NCI-H510A (cell line): ENCODE measurements at places on chromosomes 7 and 10.

DNA sequence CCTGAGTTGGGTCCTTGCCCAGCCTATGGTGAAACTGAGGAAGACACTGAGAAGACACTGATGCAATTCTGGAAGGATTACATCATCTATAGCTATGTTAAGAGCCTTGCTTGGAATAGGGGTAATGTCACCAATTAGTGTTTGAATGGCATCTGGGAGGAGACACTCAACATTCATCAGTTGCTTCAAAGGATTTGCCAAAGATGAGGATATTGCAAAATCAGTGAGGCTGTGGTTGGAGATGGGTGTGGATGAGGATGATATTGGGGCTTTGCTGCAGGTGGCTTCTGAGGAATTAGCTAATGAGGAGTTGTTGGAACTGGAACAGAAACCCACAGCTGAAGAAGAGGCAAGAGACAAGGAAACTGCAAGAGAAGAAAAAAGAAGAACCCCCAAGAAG, 146.7 kb upstream of the SP4 start:
- DNase-seq: no peak

DNA sequence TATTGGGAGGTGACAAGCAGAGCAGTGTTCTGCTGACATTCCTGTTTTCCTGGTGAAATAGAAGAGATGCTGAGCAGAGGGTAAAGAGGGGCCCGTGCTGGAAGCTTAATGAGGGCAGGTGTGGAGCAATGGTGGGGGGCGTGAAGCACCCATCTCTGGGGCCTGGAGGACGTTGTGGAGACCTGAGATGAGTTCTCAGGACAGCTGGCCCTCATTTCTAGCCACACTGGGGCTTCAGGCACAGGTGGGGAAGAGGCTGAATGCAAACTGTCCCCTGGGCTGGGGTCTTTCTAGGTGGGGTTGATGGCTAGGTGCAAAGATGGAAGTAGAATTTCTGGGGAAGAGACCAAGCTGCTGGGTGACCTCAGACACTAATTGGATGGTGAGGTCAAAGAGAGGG, 274.2 kb upstream of the TCERG1L start:
- DNase-seq: no peak

DNA sequence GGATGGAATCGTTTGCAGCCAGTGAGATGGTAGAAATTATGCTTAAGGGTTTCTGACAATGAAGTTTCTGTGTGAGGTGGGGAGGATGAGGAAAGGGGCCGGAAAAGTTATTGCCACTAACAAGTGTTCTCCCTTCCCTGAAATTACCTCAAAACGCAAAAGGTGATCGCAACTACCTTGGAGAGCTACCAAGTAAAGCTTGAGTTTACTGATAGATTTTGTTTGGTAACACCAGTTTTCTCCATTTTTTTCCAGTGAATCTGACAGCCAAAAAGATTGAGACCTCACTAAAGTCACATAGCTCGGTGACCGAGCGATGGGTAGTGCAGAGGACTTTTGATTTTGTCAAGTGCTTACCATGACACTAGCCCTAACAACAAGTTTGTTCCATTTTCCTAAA, 1.6 kb downstream of the SUV39H2 start:
- DNase-seq: no peak

DNA sequence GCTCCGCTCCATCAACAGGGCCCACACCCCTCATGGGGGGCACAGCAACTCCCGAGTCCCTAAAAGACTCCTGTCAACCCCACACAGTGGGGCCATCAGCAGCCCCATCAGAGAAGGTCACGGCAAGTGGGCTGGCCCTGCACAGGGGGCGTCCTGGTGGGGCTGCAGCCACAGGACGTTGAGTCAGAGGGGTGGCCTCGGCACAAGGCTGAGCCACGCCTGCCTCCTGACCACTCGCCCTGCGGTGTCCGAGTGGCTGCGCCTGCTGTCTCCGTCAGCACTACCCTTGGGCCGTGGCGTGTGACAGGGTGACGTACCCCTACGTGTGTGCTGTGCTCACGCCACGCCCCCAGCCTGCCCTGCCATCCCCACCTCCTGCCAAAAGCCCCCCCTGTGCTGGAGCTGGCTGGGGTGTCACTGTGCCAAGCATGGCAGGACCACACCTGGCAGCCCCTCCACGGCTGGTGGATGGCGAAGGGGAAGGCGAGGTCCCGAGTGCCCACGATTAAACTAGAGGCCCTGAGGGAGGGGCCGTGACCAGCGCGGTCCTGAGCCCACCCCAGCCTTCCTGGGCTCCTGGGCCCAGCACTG, 26.0 kb upstream of the NKX6-2 start:
- no peak for DNase-seq

DNA sequence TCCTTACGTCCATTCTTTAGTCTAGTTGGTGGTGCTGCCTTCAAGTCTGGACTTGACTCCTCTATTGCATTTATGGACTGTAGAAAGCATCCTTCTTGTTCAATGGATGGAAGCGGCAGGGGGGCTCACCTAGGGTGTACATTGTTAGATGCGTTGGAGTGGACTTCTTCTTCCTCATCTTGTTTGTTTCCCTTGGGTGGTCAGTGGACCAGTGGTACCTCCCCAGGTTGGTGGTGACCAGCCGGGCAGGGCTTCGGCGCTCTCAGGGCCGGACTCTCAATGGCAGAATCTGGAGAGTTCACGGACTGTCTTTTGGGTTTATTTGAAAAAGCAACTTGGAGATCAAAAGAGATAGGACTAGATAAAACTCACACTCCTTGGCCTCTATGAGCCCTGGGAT, 6.2 kb upstream of the BTBD16 start:
- DNase-seq: no peak

- no peak for DNase-seq
These were observed 357.3 kb downstream of the CRPPA start for GRCh38 chr7:16063716-16064675.

GRCh38 chr10:50291261-50291850, 40.0 kb upstream of the ASAH2 start:
- DNase-seq: no peak

- DNase-seq: no peak
These were observed 93.7 kb downstream of the EPC1 start for GRCh38 chr10:32253276-32253675.

DNA sequence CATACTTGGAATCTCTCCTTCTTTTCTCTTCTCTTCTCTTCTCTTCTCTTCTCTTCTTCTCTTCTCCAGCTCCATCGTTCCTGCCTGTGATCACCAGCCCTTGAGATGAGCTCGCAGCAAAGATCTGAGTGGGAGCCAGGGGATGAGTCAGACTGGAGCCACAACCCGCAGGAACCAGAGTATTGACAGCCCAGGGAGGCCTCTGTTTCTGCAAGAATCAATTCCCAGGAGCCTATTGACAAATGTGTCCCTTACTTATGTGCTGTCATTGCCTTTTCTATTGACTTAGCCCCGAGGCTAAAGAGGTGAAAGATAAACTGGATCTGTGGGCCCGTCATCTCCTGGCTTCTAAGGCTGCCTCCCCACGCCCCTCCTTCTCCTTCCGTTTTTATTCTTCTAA, 13.1 kb upstream of the HABP2 start:
- no peak for DNase-seq

DNA sequence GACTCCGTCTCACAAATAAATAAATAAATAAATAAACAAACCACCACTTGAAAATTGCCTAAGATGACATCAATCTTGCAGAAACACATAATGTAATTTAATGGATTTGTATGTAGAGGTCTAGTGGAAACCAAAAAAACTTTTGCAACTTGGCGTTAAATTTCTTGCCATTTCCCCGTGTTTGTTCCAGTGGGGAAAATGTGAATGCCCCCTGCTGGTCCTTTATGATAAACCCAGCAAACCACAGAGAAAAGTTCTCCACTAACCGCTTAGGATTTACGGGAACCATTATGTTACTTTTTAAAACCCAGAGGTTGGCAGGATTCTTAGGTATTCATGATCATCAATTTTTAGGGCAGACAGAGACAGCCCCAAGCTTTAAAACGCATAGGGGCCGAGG, 32.5 kb downstream of the LAMB4 start:
- DNase-seq: no peak

DNA sequence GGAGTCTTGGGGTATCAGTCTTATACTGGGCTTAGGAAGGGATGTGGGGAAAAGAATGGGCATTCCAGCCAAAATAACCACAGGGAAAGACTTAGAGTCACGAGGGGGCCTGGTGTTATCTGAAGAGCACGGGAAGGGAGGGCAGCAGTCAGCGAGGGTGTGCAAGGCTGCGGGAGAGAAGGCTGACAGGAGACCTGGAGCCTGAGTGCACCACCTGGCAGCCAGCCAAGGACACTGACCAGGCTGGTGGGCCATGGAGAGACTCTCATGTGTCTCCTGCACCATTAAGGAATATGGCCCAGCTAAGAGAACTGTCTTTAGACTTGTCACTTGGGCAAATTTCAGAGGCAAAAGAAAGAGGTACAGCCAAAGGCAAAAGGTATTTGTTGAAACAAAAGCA, 69.6 kb downstream of the PKD1L1 start:
- DNase-seq: no peak

DNA sequence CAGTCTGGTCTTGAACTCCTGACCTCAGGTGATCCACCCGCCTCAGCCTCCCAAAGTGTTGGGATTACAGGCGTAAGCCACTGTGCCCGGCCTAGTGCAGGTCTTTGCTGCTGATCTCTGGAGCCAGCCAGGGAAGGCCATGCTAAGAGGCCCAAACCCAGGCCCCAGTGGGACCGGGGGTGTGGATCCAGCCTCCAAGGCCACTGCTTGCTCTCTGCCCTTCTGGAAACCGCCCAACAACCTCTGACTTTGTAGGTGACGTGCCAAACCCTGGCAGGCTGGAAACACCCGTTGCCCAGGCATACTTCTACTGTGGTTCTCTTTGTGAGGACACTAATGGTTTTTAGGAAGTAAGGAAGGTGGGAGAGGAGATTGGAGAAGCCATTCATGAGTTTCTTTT, 83.5 kb upstream of the GNA12 start:
- no peak for DNase-seq

DNA sequence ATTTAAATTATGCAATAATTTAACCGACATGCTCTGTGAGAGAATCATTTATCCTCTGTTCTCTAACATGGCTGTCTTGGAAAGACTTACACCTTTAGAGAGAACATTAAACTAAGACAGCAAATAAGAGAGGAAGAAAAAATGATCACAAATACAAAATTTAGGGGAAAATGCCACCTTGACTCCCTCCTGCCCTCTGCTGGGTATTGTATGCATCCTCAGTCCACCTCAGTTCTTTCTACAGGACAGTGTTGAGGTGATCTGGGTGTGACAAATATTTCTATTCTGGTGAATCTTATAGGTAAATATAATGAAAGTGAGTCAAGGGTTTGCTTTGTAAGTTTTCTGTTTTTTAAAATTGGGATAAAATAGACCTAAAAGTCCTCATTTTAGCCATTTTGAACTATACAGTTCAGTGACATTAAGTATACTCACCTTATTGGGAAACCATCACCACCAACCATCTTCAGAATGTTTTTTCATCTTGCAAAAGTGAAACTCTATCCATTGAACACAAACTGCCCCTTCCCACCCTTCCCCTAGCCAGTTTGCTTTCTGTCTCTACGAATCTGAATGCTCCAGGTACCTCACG, 61.5 kb upstream of the ELMO1 start:
- DNase-seq: no peak

GRCh38 chr7:137592232-137592896, 248.8 kb upstream of the PTN start:
- DNase-seq: peak; percentile 24
